ENCODE measurements at places on chromosomes 3 and 15.

- no peak for DNase-seq
Observed at GRCh38 chr3:136728918-136729317, 23.3 kb downstream of the STAG1 start.

DNA sequence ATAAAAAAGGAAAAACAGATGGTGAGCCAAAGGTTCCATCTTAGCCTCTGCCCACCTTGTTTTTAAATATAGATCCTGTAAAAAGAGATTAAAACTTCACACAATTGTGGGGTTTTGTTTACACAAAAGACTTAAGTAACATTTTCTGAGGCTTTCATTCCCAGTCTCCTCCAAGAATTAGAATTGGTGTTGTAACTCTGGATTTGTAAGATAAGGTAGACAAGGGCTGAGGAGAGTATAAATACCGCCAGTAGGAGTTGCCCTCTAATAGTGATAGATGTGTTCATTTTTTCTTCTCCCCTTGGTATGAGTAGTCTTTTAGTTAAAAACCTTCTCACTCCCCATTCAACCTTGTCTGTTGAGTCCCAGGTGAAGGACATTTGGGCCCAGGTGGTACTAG is 8.5 kb downstream of the MINDY2 start:
- DNase-seq: no peak

DNA sequence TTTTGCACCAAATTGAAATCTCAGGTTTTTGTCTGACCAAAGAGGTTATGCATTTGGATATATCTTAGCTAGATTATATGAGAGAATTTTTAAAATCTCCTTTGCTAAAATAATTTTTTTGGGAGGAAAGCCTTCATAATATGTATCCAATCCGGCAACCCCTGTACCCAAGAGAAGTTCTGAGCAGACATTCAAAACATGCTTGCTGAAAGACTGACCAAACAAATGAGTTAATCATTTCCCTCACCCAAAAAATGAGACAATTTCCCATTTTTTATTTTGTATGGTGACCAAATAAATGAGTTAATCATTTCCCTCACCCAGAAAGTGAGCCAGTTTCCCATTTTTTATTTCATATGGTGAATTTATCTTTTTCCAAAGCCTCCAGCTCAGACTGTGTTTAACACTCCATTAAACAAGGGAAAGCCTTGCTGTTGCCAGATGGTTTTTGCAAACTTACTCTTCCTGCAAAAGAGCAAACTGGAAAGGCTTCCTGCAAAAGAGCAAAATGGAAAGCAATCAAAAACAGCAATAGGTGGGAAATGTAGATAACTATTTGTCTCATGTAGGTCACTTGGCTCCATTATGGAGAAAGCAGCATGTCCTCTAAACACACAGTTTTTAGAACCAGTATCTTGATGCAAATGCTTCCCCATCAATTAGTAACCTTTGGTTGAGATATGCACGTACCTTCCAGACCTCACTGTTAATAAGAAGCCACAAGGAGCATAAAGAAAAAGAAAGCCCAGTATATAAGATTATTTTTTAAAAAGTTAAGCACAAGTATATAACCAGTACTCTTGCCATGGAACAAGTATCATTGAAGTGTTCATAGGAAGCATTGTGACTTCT is 78.4 kb upstream of the OSTN start:
- no peak for DNase-seq

DNA sequence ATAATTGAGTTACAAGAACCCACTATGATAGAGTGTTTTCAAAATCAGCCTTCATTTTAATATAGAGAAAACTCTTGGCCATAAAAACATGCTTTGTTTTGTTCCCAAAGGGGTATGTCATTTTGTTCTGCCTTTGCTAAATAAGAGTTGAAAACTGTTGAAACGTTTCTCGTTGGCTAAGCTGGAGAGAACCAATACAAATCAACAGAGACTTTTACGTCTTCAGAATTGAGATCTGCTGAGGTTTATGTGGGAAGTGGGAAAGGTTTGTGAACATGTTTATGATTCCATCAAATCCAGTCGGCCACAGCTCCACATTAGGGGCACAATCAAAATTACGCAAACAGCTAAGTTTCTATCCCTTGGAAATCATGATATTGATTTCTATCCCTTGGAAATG is 102.0 kb downstream of the IGF2BP2 start:
- no peak for DNase-seq

GRCh38 chr15:38041576-38041975 is 107.1 kb downstream of the TMCO5A start:
- DNase-seq: no peak

- no peak for DNase-seq
Observed at GRCh38 chr3:59440285-59441028, 390.6 kb upstream of the CFAP20DC start.

DNA sequence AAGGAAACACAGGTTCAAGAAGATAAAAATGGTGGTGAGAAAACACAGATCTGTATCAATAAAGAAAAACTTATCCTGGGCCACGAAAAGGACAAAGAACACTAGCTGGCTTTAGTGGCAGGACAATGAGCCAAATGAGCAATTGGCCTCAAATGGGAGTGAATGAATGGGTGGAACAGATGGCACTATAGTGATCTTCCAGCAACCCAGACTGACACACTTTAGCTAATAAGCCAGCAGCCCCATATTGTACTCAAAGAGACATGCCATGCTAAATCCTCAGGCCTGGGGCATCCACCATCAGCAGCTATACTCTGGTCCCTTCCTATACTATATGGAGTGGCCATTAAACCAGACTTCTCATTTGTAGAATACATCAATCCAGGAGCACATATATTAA is 60.0 kb upstream of the GADL1 start:
- DNase-seq: no peak

Measured in Panc1 (cell line).